ENCODE measurements at places on chromosomes 6 and 20.

DNA sequence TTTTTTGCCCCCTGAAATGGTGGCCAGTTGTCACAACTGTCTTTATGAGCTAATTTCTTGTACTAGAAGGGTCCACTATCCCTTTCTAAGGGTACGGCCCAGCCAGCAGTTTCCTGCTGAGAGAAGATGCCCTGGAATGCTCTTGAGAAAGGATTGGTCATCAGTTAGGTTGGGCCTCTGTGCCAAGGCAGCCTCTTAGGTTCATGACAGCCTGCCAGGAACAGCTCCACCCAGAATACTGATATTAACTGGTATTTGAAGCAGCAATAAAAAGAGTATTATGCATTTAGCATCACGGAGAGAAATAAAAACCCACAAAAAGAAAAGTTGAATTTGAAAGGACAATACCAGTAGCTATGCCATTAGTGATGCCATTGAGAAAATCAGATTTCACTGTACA lies 9.0 kb upstream of the HINT3 start:
- DNase-seq: no peak

- no peak for DNase-seq
These were observed 576.3 kb downstream of the PKHD1 start for GRCh38 chr6:51511081-51511480.

GRCh38 chr20:33130568-33131061 lies 37.3 kb upstream of the BPIFA2 start:
- DNase-seq: peak; percentile 80

DNA sequence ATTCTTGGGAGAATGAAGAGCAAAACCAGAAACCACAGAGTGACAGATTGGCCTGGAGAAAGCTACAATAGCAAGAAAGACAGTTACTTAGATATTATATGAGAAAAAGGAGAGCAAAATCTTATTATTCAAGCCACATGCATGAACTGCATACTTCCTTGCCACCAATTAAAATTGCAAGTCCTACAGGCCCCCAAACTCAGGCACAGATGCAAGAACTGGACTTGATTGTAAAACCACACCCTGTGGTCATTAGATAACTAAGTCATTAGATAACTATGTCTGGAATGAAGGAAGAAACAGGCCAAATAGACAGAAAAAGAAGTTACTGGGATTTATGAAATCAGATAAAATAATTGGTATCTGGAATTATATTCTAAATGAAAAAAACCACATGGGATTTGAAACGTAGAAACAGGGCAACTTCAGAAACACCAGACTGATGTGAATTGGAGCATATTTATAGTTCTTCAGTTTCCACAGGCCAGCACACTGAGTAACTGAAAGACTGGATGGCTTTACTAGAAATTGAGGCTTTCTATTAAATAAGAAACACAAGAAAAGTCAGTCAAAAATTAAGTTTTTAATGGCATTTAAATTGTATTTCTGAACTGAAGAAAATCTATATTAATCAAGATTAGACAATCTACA lies 49.4 kb upstream of the CARMIL1 start:
- peak; percentile 99 for DNase-seq

- no peak for DNase-seq
These were observed 18.3 kb upstream of the AMD1 start for GRCh38 chr6:110856296-110856695.

DNA sequence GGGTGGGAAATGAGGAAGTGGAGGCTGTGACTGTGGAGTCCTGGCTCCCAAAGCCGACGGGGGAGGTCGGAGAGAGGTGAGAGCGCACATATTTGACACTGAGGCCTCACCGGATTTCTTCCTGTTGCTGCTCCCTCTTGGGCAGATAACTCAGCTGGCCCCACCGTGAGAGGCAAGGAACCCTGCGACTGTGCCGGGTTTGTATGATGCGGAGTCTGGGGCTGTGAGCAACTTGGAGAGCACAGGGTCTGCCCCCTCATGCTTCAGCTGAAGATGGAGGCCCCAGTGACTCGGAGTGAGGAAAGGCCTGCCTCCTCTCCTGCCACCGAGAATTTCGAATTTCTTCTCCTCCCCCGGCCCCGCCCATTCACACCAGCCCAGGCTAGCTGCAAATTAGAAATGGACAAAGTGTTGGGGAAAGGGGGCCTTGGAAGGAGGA lies 160.6 kb downstream of the GRM4 start:
- no peak for DNase-seq

GRCh38 chr6:145547594-145548335 lies 187.6 kb downstream of the EPM2A start:
- DNase-seq: no peak

Measured in AG09309 (cell line).